ENCODE measurements at places on chromosomes 3 and 15.

- peak; percentile 48 for DNase-seq
Measured at GRCh38 chr3:39106851-39107387, 508 bp downstream of the GORASP1 start.

DNA sequence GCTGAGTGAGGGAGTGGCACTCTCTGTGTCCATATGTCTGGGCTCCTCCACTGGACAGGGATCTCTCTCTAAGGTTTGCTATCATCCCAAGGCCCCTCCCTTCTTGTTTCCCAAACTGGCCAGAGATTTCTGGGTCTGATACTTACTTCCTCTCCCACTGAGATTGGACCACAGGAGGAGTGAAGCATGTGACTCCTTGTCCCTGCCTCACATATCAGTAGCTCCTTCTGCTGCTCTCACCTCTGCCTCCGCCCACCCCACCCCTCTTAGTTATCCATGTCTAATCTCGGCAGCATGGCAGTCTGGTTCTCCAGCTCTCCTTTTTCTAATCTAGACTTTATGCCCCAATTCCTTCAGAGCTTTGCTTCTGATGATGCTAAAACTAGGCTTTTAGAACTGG, 223.1 kb downstream of the RPLP1 start:
- DNase-seq = no peak

DNA sequence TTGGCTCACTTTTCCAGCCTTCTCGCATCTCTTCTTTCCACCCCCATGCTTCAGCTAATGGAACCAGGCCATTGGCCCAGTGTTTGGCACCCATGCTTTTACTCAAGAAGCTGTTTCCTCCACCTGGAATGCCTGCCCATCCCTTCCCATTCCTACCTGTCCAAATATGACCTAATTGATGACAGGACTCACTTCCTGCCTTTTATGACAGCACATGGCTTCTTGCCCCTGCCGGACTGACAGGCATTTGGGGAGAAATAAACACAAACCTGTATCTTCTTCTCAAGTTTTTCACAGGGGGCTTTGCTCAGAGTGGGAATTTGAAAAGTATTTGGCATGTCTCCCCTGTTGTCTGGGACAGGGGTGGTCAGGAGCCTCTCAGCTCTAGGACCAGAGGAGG, 120.1 kb downstream of the ABHD5 start:
- no peak for DNase-seq

- no peak for DNase-seq
Measured at GRCh38 chr3:102450976-102451375, 16.2 kb downstream of the ZPLD1 start.
